ENCODE measurements at places on chromosomes 4 and X.

DNA sequence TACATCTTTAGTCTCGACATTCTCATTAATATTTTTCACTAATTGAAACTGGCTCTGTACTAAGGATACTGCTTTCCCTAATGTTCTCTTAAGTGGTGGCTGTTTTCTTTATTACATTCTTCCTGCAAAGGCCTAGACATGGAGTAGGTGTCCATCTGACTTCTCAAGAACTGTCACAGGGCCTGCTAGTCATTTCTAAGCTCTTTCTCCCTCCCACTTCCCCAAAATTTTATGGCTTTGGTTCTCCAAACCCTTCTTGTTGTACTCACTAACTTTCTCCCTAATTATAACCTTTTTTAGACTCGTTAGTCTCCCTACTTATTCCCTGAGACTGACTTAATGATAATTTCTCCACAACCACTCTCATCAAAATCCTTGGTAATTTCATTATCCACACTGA, 133.3 kb downstream of the SPOCK3 start:
- no peak for DNase-seq

- no peak for DNase-seq
These were observed 1.5 kb downstream of the PGRMC1 start for GRCh38 chrX:119237562-119237942.

GRCh38 chr4:26030260-26030667, 116.2 kb downstream of the SMIM20 start:
- DNase-seq, result no peak

GRCh38 chrX:130105244-130105643, 5.1 kb downstream of the ELF4 start:
- no peak for DNase-seq

DNA sequence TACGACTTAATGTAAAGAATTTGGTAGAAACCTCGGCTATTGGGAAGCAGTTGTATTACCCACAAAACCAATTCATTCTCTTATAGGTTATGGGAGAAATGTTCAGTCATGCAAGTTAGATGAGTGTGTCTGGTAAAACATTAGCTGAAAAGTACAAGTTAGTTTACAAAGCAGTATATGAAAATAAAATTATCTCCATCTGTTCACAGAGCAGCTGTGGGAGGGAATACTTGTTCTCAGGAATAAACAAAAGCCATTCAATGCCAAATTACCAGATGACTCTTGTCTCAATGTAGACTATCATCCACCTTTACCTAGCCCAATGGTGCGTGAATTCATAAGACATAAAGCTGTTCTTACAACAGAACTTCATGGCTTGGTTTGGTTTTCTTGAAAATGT, 28.6 kb downstream of the STAP1 start:
- DNase-seq, result no peak

DNA sequence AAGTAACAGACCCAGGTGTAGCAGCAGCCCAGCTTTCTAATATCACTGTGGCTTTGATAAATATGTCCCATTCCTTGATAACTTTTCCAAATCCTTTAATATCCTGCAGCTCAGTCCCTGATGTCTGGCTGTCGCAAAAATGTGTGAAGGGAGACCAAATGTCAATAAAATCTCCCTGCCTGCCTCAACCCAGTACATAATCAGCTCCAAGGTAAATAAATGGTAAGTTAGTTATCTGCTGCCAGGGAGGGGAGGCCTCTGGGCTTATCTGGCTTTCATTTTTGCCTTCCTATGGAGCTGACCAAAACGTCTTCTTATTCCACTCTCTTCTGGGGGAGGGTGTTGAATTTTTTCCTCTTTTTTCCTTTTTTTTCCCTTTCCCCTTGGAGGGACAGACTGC, 630.6 kb downstream of the MID1IP1 start:
- no peak for DNase-seq

DNA sequence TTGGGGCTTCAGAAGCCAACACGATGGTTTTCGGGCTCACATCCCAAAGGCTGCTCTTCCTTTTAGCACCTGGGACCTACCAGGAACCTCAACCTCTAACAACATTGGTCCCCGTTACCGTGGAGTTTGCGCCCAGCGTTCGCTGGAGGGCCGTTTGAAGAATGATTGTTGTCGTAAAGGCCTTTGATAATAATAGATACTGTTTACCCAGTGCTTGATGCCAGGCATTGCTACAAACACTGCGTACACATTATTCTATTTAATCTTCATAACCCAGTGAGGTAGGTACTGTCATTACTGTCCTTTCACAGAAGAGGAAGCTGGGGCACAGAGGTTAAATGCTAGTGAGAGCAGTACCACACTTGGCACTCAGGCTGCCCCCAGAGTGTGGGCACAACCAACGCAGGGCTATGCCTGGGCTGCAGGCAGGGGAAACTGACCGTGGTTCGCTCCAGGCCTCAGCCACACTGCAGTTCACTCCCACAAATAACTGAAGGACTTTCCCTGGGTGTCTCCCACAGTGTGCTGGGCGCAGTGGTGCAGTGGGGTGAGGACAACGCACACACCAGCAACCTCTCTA, 1.0 kb upstream of the ACSL1 start:
- DNase-seq, result peak; percentile 19

- no peak for DNase-seq
These were observed 277.8 kb upstream of the MAGEB18 start for GRCh38 chrX:25860322-25860721.

- DNase-seq, result peak; percentile 26
These were observed 77.1 kb upstream of the ATOH1 start for GRCh38 chr4:93751411-93751810.

GRCh38 chr4:60344908-60345307, 855.2 kb upstream of the ADGRL3 start:
- DNase-seq, result no peak

DNA sequence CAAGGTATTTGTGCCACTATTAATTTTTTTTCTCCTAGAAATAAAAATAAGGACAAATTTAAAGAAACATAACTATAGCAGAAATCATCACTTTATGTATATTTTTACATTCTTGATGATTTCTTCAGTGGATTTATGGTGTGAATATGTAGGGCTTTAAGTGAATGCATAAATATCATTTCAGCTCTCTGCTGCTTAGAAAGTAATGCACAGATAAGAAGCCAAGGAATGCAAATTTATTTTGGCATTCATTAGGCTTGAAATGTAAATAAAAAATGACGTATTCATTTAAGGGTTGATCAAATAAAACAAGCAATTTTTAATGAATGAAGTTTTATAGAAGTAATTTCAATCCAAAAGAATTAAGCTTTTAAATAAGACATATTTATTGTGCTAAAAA, 66.3 kb downstream of the NFKB1 start:
- no peak for DNase-seq

GRCh38 chrX:32155044-32155638, 1056.2 kb downstream of the DMD start:
- DNase-seq, result peak; percentile 10

GRCh38 chrX:150694738-150695410, 1.7 kb downstream of the MTMR1 start:
- DNase-seq, result no peak

- no peak for DNase-seq
These were observed 134.6 kb downstream of the HMX1 start for GRCh38 chr4:8737075-8737474.

GRCh38 chr4:156528216-156528615, 443.4 kb downstream of the PDGFC start:
- DNase-seq, result no peak

- no peak for DNase-seq
These were observed 159.1 kb upstream of the HS3ST1 start for GRCh38 chr4:11587797-11588196.

- DNase-seq, result no peak
These were observed 177.1 kb downstream of the NWD2 start for GRCh38 chr4:37421614-37422013.

GRCh38 chr4:79298484-79298883, 27.4 kb downstream of the NAA11 start:
- DNase-seq, result no peak

- peak; percentile 91 for DNase-seq
These were observed at the start of gene HSD17B11 for GRCh38 chr4:87390891-87391575. HSD17B11 (minus strand) TSS chr4:87391188; CDS start chr4:87391070, 118 bp downstream.

DNA sequence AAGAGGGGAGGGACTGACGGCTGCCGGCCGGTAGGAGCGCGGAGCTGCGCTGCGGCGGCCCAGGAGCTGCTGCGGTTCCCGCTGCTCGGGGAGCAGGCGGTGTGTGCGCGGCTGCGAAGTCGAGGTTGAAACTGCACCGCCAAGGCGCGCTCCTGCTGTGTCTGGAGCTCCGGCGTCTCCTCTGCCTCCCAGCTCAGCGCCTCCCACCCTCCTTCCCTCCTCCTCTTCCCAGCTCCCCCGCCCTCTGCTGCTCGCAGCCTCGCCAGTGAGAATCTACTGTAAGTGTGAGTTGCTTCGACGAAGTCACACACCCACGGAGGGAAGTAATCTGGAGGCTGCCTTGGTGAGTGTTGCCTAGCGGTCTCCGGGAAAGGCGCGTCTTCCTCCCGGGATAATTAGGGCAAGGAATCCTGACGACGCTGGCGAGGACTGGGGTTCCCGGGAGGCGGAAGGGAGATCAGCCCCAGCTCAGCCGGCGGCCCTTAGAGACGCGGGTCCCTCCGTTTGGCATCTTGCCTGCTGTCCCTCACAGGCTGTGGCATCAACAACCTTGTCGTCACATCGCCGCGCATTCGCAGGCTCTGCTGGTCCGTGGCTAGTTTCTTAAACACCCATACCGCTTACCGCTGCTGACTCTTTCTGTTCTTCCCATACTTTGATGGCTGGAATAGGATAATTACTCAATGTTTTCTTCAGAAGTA, at the start of gene EPHA5:
Gene EPHA5, minus strand, starts transcription at position 159 of the 701 bp plus-strand sequence. CDS start 747 bp downstream, outside the sequence.
- DNase-seq, result peak; percentile 52

DNA sequence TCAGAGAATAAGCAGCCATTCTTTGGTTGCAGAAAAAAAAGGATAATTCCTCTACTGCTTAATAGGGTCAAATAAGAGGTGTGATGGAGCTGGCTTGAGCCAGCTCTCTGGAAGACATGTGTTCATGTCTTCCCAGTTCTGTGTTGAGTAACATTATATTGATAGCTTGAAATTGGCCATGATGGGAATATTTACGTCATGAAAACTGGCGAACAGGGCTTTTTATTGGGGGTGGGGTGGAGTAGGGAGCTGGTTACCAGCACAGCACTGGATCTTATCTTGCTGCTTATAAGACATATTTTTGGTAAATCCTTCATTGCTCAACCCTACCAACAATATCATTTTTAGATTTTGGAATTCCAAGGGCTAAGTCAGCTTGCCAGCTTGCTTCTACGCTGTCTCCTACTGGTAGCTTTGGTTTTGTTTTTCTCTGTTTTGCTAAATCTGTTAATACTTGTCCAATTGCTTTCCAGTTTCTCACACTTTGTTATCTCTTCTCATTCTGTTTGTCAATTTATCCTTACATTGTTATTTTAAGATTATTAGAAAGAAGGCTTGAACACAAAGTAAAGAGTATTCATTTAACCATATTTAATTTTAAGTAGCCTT, 25.3 kb upstream of the GBA3 start:
- no peak for DNase-seq

GRCh38 chr4:91488946-91489345, 814.8 kb upstream of the GRID2 start:
- no peak for DNase-seq

All from midbrain (tissue), 1 donor.